ENCODE measurements at places on chromosomes 6 and 20. TPM values are rescaled to one million over a fixed set of nuclear protein-coding genes. Genes with fewer than 3 reads are reported as not detected.

The GPX5 gene
- total RNA-seq: not detected

DNA sequence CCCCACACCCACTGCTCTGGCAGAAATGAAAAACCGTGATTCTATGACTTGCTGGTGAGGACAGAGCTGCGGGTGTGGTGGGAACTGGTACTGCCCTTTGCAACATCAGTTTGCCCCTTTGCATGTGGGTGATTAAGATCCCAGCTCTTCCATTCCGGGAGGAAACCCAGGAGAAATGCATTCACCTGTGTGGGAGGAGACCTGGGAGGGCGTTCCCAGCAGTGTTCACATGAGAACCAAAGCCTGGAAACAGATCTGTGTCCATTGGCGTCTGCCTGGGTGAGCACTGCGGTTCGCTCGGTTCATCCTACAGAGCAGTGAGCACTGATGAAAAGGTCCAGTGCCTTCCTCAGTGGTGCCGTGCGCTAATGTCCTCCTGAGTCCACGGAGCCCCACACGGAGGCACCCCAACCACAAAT is 89.7 kb downstream of the SMOC2 start:
- no peak for DNase-seq

- DNase-seq: peak; percentile 48
These were observed 130.6 kb upstream of the C6orf118 start for GRCh38 chr6:165439928-165440554.

DNA sequence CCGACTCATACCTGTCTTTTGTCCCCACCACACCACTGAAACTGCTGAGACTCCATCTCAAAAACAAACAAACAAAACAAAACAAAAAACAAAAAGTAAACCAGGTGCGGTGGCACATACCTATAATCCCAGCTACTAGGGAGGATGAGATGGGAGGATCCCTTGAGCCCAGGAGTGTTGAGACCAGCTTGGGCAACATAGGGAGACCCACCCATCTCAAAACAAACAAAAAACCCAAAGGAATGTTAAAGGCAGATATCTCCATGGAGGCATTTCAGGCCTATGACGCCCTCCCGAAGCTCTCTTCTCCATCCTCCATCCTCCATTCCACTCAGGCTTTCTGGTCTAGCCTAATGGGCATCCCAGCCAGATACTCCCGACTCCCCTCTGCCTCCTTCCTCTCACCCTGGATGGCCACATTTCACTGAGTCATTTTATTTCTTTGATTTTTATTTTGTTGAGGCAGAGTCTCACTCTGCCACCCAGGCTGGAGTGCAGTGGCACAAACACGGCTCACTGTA is 3.2 kb upstream of the SLC4A11 start:
- DNase-seq: peak; percentile 25

DNA sequence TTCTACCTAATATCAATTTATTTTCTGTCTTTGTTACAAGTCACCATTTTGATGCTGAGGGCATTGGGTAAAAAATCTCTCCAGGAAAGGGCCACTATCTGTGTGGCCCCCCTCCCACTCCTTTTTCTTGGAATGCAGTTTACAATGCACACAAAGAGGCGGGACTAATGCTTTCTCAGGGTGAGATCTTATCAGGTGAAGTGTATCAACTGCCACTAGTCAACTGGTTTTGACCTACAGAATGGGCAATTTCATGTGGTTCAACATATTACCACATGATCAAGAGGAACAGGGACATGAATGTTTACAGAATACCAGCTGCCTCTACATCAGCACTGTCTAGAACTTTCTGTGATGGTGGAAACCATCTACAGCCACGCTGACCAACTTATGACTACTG is 3.7 kb downstream of the RRBP1 start:
- DNase-seq: no peak

The FAM229B gene
- 12.0 TPM for total RNA-seq

The GLYATL3 gene
- not detected for total RNA-seq

- no peak for DNase-seq
These were observed 14.3 kb upstream of the INSM1 start for GRCh38 chr20:20353576-20353975.

GRCh38 chr6:142355520-142356174 is 53.8 kb downstream of the ADGRG6 start:
- DNase-seq: no peak

DNA sequence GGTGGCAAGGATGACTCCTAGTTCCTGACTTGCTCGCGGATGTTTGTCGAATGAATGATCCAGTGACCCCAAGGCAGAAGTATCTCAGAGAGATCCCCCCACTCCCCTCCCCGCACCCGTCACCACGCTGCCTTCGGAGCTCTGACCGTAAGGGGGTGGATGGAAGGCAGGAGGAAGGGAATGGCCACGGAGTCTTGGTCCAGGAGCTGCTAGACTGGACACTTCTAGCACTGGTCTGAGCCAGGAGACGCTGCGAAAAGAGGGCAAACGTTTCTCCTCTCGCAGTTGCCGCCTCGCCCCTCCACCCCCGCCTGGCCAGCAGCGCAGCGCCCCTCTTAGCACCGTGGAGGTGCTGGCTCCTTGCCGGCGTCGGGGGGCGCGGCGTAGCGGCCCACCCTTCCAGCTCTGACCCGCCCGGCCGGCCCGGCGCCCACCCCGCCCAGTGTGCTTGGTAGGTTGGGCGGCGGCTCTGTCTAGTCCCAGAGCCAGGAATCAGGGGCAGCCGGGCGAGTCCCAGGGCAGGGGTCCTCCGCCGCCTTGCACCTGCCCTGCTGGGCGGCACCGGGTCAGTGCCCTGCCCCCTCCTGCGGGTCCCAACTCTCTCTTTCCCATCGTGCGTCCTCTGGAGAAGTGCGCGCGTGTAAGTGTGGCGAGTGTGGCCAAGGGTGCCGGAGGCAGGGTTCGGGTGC is 2.4 kb upstream of the DBNDD2 start:
- DNase-seq: peak; percentile 56

The TRDN gene
- not detected for total RNA-seq

- peak; percentile 87 for DNase-seq
These were observed at the start of gene DNAAF9 for GRCh38 chr20:3407040-3407770. DNAAF9 (minus strand) TSS chr20:3407669; CDS start chr20:3407557, 112 bp downstream.
